ENCODE measurements at places on chromosomes 1 and 21. TPM values are rescaled to one million over a fixed set of nuclear protein-coding genes. Genes with fewer than 3 reads are reported as not detected.

Gene RAB25
- not detected for total RNA-seq

Gene KLHDC9
- 0.28 TPM for total RNA-seq

Gene PRDM16
- total RNA-seq, result 1.1 TPM

Gene CYP4A22
- total RNA-seq, result not detected

Gene SELP
- total RNA-seq, result 1.4 TPM

Gene PAQR6
- 0.19 TPM for total RNA-seq

Gene ADGRL4
- total RNA-seq, result 35.0 TPM

Gene TMEM53
- total RNA-seq, result 3.7 TPM

Gene HTR6
- total RNA-seq, result not detected

Gene IGSF9
- not detected for total RNA-seq

Gene CNR2
- total RNA-seq, result not detected

Gene INSRR
- total RNA-seq, result not detected

Gene FMO3
- 12.1 TPM for total RNA-seq

Gene VTCN1
- total RNA-seq, result not detected

Gene LCE1D
- not detected for total RNA-seq

Gene PIGR
- total RNA-seq, result under 0.01 TPM

Gene SLC44A3
- total RNA-seq, result 0.38 TPM

Gene KCNA10
- total RNA-seq, result not detected

Gene GJC2
- 2.7 TPM for total RNA-seq

Gene PLA2G2D
- not detected for total RNA-seq

All from regular cardiac myocyte (primary cell).